Natural killer cell (primary cell): ENCODE measurements at places on chromosomes 2 and 18.

DNA sequence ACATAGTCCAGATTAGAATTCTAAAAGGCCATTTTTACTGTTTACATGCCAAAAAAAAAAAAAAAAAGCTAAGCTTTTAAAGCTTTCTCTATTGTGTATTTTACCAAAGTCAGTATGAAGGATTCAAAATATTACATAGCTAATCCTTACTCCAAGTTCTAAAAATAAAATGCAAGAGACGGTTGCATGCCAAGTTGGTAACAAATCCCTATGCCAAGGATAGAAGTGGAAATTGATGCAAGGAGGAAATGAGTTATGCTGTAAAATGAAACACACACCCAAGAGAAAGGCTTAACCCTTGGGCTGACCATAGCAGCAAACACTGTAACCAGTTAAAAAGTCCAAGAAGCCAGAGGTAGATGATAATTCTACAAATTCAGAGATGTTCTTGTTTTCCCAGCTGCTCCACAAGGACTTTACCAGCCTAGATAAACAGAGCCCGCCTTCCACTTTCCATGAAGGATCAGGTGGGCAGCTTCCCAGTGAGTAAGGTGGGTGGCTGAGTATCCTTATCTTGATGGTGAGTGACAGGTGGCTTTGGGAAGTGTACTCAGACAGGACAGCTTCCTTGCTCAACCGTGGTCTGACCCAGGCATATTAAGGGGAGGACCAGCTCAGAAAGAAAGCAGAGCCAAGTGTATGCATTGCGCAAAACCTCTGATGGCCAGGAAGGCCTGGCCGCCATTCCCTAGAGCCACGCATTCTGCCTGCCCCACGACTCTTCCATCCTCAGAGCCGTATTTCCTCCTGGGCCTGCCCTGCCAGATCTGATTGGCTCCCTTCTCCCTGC lies 34.4 kb downstream of the ATP8B1 start:
- no peak for DNase-seq

- DNase-seq = no peak
Observed at GRCh38 chr2:118490330-118490729, 357.1 kb downstream of the EN1 start.

DNA sequence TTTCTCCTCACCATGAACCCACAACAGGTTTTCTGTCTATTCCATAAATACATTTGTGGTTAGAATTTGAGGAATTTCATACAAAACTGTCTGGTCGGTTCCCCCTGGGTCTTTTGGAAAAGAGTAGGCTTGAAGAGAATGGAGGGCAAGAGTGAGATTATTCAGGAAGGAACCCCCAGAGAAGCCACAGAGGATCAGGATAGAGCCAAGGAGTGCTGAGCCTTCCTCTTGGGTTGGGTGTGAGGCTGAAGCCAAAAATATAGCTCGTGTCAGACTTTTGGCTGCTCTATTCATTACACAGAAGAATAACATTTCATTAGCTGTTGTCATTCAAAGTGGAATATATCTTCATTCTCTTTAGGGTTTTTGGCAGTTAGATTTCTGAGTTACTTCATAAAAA lies 45.9 kb upstream of the YES1 start:
- DNase-seq = no peak

DNA sequence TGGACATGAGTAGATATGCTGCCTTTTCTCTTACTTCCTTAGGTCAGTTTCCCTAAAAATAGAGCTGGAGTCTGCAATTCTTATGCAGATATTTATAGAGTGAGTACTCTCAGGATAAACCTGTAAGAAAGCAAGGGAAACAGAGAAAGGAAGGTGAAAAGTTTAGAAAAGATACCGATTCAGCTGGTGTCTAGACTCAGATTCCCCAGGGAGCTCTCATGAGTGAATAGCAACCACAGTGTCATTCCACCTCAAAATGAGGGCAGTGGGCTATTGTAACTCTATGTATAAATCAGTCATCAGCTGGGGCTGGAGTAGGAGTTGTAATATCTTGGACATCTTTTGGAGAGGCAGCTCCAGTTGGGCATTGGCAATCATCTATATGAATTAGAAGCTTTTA lies 1485.1 kb upstream of the TMEFF2 start:
- no peak for DNase-seq

- DNase-seq = no peak
Observed at GRCh38 chr2:171316220-171316619, 117.6 kb downstream of the METTL8 start.

DNA sequence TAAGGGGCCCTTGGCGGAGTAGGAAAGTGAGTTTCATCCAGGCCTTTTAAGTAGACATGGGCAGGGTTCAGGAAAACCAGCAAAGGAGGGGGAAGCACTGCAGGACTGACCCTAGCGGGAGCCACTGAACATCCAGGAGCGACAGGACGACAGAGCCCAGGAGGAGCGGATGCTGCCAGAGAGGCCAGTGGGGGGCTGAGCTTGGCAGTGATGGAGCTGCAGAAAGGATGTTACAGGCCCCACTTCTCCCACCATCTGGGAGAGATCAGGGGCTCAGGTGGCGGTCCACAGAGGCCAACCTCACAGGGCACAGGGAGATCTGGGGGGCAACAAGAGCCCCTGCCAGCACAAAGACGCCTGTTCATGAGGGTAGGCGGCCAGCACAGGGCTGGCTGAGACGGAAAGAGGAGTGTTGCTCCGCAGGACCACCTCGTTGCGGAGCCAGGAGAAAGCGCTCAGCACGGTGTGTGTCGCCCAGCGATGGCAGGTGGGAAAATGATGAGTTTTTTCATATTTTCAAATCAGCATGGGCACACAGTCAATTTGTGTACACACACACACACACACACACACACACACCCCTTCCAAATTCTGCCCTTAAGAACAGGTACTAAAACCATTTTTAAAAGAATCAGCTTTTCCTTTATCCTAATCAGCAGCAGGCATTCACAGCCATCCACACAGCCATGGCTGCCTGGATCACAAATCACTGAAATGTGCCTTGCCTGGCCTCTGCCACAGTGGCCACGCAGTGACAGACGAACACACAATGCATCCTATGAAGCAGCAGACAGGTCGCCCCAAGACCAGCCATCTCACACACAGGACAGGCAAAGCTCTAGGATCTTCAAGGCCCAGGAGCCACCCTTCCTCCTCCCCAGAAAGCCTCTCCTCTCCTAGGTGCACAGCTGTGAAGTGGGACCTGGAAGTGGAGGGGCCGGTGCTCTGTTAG lies 63.2 kb downstream of the NDUFA10 start:
- DNase-seq = no peak

DNA sequence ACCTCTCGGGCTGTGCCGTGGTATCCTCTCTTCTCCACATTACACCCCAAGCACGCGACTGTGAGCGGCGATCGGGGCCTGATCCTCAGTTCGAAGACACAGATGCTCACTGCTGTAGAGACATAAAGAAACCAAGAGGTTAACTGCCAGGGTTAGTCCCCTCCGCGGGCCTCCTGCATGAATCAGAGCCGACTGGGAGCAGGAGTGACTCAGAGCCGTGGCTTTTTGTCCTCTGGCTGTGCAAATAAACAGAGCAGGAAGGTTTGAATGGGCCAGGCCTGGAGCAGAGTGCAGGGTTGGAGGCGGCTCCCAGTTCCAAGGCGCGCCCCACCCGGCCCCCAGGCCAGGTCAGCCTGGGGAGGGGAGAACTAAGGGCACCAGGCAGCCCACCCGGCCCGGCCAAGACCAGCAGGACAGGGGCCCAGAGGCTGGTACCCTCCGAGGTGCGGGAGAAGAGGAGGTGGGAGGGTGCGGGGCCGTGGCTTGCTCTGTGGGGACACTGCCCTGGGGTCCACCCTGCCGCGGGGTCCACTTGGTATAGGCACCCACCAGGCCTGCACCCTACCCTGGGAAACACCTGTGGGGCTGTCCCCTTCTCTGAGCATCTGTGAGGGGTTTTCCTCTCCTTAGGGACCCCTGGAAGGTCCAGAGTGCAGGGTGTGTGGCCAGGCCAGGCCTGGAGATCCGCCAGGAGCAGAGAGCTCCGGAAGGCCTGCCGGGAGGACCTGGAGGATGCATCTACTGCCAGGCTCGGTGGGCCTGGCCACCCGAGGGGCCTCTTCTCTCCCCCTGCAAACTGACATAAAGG lies 16.5 kb downstream of the TWIST2 start:
- no peak for DNase-seq

DNA sequence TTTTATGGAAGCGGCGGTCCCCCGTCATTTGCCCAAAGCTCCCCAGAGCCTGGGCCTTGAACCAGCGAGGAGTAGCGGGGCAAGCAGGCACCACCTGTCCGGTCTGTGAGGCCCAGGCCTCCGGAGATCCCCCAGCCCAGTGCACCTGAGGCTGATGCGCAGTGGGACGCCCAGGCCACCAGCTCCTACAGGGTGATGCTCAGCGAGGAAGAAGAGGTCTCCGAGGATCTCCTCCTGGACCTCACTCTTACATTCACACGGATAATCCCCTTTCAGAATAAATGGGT lies 220.2 kb downstream of the NDUFA10 start:
- DNase-seq = no peak

GRCh38 chr2:110865188-110865587 lies 132.8 kb downstream of the ACOXL start:
- DNase-seq = no peak

GRCh38 chr2:105645938-105646773 lies 98.6 kb upstream of the NCK2 start:
- DNase-seq = no peak

- DNase-seq = no peak
Observed at GRCh38 chr2:240449764-240450531, 14.5 kb downstream of the GPC1 start.

DNA sequence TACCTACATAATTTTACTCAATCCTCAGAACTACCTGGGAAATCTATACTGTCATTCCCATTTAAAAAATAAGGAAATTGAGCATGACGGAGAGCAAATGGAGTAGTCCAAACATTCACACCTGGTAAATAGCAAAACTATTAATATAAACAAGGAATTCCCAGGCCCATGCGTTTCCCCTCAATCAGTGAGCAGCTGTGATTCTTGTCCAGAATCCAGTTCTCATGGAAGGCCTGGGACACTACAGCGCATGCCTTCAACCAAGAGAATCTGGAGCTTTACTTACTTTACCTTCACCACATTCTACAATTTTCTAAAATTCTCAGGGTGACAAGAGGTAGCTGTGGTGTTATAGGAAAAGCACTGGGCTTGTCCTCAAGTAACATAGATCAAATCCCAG lies 259.0 kb downstream of the LRATD1 start:
- DNase-seq = no peak

DNA sequence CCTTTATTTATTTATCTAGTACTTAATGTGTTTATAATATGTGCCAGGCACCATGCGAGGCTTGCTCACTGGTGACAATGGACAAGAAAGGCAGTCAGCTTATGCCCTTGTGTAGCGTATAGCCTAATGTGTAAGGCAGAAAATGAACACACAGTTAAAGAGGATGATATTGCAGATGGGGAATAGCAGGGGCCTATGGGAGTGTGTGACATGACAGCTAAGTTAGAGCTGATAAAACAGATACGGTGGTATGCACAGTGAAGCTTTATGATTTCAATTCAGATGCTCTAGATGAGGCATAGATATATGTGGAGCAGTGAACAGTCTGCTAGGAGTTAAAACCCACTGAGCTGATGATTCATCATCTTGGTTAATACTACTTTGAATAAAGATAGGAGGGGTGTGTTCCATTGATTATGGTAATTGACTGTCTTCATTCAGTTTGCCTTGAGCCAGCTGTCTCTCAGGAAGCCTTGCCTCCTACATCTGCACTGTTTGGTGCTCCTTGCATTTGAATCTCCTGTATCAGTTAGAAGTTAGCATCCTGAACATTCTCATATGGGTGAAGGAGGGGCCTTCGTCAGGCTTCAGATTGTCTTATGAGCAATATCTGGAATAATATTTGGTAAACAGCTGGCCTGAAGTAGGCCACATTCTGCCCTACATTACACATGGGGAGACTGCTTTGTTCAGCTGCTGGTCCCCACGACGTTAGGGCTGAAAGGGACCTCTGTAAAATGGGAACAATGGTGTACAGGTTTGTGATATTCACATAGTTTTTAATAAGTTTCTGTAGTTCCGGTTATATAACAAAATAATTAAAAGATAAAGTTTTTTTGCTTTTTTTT lies 13.2 kb downstream of the MAP4K4 start:
- DNase-seq = peak; percentile 44

GRCh38 chr2:150379166-150379565 lies 108.3 kb downstream of the RND3 start:
- DNase-seq = no peak

GRCh38 chr2:104888489-104889258 lies 34.8 kb downstream of the POU3F3 start:
- no peak for DNase-seq

GRCh38 chr2:217890445-217890844 lies 112.3 kb downstream of the TNS1 start:
- no peak for DNase-seq

GRCh38 chr2:240513549-240514287 lies 44.1 kb downstream of the ANKMY1 start:
- peak; percentile 91 for DNase-seq

GRCh38 chr2:136407117-136407951 lies 289.4 kb upstream of the CXCR4 start:
- DNase-seq = no peak

- no peak for DNase-seq
Observed at GRCh38 chr2:151520976-151521375, 111.3 kb downstream of the RIF1 start.

DNA sequence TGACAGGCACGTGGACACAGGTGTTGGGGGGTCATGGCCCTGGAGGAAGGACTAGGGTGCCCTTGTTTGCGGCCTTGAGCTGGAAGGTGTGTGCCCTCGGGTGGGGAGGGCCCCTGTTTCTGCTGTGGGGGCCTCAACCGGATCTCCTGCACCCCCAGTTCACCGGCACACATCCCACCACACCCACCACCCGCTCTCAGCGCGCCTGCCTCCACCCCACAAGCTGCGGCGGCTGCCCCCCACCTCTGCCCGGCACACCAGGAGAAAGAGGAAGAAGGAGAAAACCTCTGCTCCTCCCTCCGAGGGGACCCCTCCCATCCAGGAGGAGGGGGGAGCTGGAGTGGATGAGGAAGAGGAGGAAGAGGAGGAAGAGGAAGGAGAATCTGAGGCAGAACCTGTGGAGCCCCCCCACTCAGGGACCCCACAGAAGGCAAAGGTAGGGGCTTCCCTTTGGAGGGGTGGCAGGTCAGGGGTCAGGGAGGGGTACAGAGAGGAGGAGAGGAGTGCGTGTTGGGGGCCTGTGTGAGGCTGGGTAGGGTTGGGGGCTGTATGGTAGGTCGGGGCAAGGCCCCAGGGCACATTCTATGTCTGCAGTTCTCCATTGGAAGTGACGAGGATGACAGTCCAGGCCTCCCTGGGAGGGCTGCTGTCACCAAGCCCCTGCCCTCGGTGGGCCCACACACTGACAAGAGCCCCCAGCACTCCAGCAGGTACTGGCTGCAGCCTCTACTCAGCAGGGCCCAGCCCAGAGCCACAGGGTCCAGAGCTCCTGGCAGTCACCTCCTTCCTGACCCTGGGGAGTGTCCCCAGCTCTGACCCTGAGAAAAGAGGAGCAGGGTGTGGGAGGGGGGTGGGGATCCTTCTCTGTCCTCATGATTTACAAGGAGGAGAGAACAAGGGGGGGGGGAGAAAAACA lies 1.8 kb downstream of the SLC4A3 start:
- no peak for DNase-seq

- DNase-seq = no peak
Observed at GRCh38 chr2:11592671-11593574, 59.1 kb downstream of the GREB1 start.
